Stimulated activated CD4-positive, alpha-beta T cell treated with anti-CD3 and anti-CD28 coated beads, Interleukin-15, amount 100 ng/mL, for 48 hours (primary cell): ENCODE measurements at places on chromosomes 11 and 22.

GRCh38 chr22:31155422-31155821 is 4.6 kb upstream of the RNF185 start:
- no peak for DNase-seq

DNA sequence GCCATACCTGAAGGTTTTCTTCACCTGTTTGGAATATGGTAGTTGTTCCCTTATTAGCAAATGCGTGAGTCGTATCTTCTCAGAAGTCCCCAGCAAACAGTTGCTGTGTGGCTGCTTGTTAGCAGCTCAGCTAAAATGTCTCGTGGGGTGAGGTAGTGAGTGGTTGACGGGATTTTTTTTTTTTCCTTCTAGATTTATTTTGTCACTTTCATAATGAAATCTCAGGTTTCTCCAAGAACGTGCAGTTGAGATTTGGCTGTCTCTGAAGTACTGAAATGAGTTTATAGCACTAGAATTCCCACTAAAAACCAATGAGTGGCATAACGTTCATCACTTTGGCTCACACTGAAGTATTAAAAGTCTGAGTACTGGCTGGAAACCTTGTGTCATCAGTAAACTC is 16.8 kb downstream of the RCN1 start:
- no peak for DNase-seq

DNA sequence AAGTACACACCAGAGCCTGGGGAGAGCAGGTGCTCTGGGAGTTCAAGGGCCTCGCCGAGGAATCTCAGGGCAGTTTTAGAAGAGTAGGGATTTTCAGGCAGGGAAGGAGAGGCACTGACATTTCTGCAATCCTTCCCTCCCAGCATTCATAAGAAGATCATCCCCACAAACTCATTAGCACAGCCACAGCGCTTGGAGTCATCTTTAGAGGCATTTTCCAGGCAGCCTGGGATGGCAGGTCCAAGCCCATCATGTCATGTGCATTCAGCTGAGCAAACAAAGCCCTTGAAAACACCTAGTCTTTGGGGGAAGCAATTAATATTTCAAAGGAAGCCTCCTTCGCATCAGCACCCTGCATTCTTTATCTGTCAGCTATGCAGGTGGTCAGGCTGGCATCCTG is 43.8 kb downstream of the MAP6 start:
- no peak for DNase-seq

GRCh38 chr11:68691402-68691784 is 7.0 kb downstream of the GAL start:
- DNase-seq = no peak

- no peak for DNase-seq
Measured at GRCh38 chr11:102322560-102322959, 5.3 kb downstream of the BIRC3 start.

GRCh38 chr11:68643585-68643984 is 40.8 kb upstream of the GAL start:
- no peak for DNase-seq

- no peak for DNase-seq
Measured at GRCh38 chr22:29784451-29785361, 17.5 kb downstream of the UQCR10 start.

- no peak for DNase-seq
Measured at GRCh38 chr11:115939731-115940421, 435.7 kb upstream of the CADM1 start.

DNA sequence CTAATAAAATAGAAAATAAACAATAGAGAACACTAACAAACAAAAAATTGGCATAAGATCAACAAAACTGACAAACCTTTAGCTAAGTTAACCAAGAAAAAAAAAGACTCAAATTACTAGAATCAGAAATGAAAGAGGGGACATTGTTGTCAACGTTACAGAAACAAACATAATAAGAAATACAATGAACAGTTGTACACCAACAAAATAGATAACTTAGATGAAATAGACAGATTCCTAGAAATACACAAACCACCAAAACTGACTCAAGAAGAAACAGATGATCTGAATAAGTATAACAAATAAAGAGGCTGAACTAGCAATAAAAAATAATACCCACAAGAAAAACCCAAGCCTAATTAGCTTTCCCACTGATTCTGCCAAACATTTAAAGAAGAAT is 34.7 kb upstream of the TMPRSS4 start:
- DNase-seq = no peak

GRCh38 chr11:46338636-46338987 is 8.7 kb upstream of the DGKZ start:
- DNase-seq = no peak

DNA sequence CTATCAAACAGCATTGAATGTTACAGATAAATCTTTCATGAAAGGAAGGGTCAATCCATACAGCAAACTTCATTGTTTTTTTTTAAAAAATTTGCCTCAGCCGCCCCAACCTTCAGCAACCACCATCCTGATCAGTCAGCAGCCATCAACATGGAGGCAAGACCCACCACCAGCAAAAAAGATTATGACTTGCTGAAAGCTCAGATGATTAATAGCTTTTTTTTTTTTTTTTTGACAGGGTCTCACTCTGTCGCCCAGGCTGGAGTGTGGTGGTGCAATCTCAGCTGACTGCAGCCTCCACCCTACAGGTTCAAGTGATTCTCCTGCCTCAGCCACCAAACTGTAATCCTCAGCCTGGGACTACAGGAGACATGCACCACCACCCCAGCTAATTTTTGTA is 18.0 kb upstream of the CD3E start:
- DNase-seq = no peak

DNA sequence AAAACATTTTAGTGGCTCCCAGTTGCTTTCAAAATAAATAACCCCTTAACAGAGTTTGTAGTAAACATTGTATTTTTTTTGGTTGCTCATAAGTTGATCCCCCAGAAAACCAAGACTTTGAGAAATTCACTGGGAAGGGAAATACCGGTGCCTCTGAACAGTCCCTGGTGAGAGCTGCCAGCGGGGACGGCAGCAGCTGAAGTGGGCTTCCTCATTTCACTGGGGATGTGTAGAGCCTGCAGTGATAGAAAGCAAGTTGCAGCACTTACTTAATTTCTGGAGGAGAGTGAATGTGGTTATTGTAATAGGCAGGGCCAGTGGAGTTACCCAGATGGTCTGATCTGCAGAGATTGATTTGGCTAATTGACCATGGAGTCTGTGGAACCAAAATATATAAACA is 18.6 kb upstream of the MCHR1 start:
- no peak for DNase-seq

DNA sequence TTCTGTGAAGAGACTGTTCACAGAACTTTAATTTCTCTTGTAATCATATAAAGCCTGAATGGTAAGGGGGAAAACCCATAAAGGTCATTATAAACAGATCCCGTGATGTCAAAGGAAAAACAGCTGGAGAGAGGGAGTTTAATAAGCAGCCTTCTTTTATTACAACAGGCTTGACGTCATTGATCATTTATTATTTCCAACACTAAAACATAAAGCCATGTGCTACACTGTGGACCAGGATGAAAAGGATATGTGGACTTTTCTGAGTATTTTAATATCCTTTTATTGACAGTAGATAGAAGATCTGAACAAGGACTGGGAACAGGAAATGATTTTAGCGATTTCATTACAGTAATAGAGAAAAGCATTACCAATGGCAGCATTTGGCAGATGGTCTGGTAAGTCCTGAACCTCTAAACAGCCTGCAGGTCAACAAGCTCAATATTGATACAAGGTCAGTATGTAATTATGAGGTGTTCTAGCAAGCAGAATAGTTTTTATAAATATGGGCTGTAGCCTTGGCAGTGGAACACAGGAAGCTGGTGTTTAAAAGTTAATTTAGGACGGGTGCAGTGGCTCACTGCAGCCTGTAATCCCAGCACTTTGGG is 25.1 kb upstream of the TPH1 start:
- DNase-seq = no peak

- no peak for DNase-seq
Measured at GRCh38 chr11:17163736-17164135, 44.0 kb downstream of the PIK3C2A start.
